ENCODE measurements at places on chromosomes 4 and X. TPM values are rescaled to one million over a fixed set of nuclear protein-coding genes. Genes with fewer than 3 reads are reported as not detected.
A peak's percentile ranks its signal among the peaks of the same experiment; 100 is the strongest.

DNA sequence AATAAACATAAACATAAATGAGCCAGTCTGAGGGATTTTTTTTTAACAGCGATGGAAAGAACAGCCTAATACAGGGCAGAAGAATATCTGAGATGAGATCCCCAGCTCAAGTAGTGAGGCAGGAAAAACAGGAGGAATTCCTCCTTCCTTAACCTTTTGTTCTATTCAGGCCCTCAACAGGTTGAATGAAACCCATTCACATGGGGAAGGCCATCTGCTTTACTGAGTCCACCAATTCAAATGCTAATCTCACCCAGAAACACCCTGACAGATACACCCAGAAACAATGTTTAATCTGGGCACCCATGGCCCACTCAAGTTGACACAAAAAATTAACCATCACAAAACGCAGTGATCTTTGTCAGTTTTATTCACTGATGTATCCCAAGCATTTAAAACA lies 45.5 kb downstream of the SMIM31 start:
- H3K4me3 ChIP-seq: no peak overlapping the region
- H3K27me3 ChIP-seq: no peaks in the 10 kb centered on the region
- no peaks in the 10 kb centered on the region for H3K4me1 ChIP-seq
- H3K36me3 ChIP-seq: no peaks in the 10 kb centered on the region
- no peak for DNase-seq

GRCh38 chr4:39032218-39033085 lies at the start of gene TMEM156:
TMEM156 (minus strand) TSS chr4:39032409; CDS start chr4:39032313, 96 bp downstream.
- H3K4me3 ChIP-seq: no peak within 1 kb of the TSS
- no peaks in the 10 kb centered on the region for H3K27me3 ChIP-seq
- no peaks in the 10 kb centered on the region for H3K4me1 ChIP-seq
- no peaks in the 10 kb centered on the region for H3K36me3 ChIP-seq

GRCh38 chr4:38322714-38323113 lies 341.3 kb upstream of the KLF3 start:
- no peak overlapping the region for H3K27ac ChIP-seq
- no peaks in the 10 kb centered on the region for H3K36me3 ChIP-seq
- H3K27me3 ChIP-seq: no peaks in the 10 kb centered on the region
- DNase-seq: peak; percentile 75
- no peak overlapping the region for H3K4me3 ChIP-seq
- no peaks in the 10 kb centered on the region for H3K4me1 ChIP-seq

Gene MSANTD1
- total RNA-seq: 3.5 TPM

DNA sequence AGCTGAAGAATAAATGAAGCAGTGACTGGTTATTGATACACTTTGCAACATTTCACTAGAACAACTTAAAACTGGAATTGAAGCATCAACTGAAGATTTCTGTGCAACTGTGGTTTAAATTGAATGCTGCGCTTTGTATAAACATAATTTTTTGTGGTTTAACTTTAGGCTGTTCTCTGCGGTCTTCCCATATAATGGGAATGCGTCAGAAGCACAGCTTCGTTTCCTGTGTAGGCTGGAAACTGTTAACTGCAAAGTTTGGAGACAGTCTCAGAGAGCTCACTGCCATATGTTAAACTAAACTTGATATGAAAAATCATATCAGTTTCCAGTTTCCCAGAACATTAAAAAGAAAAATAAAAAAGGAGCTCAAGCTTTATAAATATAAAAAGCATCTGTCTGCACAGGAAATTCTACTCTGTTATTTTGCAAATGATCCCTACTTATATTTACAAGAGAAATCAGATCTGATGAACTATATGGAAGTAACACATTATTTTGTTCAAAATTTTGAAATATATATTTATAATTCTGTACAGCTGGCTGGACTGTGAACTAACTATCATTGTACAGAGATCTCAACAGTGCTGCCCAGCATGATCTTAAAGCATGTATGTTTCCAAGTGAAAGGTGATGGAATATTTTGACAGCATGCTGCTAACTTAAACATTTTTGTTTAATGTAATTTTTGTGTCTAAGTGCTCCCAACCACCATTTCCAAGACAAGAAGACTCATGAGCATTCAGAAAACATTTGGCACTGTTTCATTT lies 139.9 kb downstream of the NDST3 start:
- H3K36me3 ChIP-seq: no peaks in the 10 kb centered on the region
- H3K27me3 ChIP-seq: no peaks in the 10 kb centered on the region
- DNase-seq: no peak

Gene SPACA5
- total RNA-seq: not detected

Gene NAA11
- not detected for total RNA-seq

- no peaks in the 10 kb centered on the region for H3K36me3 ChIP-seq
- no peak for DNase-seq
- no peaks in the 10 kb centered on the region for H3K27me3 ChIP-seq
- H3K4me3 ChIP-seq: no peak overlapping the region
Measured at GRCh38 chr4:151653548-151653918, 107.3 kb downstream of the GATB start.

DNA sequence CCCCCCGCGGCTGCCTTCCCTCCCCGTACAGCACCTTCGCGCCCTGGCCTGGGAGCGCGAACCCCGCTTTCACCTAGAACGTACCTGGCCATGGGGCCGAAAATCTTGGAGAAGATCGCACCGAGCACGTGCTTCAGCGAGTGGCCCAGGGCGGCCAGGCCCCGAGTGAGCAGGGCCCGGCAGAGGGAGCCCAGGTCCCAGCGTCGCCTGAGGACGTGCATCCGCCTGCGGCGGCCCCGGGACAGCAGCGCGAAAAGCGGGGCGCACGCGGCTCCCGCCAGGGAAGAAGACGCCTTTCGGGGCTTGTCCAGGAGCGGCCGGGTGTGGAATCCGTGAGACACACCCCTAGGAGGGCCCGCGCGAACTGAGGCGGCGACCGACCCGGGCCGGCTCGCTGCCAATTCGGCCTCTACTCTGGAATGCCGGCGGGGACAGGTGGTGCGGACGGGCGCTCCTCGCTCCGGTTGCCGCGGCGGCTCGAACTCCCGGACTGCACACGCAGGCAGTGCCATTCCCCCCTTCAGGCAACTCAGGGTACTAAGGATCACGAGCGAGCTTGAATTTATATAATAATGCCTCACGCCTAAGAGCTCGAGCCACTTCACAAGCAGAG lies at the start of gene HS6ST2:
TSS of gene HS6ST2 (minus strand) at position 539 of the 613 bp plus-strand sequence.
- H3K27ac ChIP-seq: no peak within 1 kb of the TSS
- H3K4me3 ChIP-seq: peak within 1 kb of the TSS; percentile 32
- H3K27me3 ChIP-seq: no peaks in the 10 kb centered on the region
- DNase-seq: no peak

DNA sequence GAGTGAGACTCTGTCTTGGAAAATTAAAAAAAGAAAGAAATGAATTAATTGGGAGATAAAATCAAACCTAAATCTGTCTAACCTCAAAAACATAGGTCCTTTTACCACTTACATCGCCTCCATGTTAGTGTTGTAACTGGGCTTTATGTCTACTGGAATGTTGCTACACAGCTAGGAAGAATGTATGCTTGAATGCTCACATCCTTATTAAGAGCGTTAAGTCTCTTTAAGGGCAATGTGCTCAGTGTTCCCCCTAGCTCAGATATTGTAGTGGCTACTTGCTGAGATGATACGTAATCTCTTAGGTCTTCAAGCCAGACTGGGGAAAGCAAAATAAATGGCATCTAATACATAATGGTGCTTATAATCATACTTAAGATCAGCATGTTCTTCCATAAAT lies 1072.8 kb downstream of the PDHA2 start:
- H3K27ac ChIP-seq: no peak overlapping the region
- H3K36me3 ChIP-seq: no peaks in the 10 kb centered on the region
- no peak for DNase-seq
- H3K27me3 ChIP-seq: no peaks in the 10 kb centered on the region
- H3K4me1 ChIP-seq: no peaks in the 10 kb centered on the region

DNA sequence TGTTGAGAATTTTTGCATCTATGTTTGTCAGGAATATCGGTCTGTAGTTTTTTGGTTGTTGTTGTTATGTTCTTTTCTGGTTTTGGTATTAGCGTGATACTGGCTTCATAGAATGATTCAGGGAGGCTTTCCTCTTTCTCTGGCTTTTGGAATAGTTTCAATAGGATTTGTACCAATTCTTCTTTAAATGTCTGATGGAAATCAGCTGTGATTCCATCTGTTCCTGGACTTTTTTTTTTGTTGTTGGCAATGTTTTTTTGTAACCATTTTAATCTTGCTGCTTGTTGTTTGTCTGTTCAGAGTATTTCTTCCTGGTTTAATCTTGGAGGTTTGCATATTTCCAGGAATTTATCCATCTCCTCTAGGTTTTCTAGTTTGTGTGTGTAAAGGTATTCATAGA lies 81.5 kb upstream of the GK2 start:
- no peak overlapping the region for H3K4me3 ChIP-seq
- H3K27ac ChIP-seq: no peak overlapping the region
- H3K36me3 ChIP-seq: no peaks in the 10 kb centered on the region
- no peaks in the 10 kb centered on the region for H3K4me1 ChIP-seq
- no peak for DNase-seq
- no peaks in the 10 kb centered on the region for H3K27me3 ChIP-seq

DNA sequence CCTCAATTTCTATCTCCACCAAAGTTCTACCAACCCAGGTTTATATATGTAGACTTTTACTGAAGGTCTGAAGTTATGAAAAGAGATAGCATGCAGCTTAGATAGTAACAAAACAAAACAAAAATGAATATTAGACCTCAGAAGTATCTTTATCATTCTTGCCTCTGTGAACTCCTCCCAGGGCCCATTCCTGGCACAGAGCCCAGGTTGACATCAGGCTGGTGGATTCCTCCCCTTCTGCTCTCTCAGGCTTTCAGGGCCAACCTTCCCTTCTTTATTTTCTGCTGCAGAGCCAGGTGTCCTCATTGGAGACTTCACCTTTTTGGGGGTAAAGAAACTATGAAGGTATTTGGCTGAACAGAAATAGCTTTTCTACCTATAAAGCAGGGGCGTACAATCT lies 112.8 kb upstream of the PITX2 start:
- H3K27ac ChIP-seq: no peak overlapping the region
- H3K4me1 ChIP-seq: no peaks in the 10 kb centered on the region
- H3K27me3 ChIP-seq: no peaks in the 10 kb centered on the region
- no peak overlapping the region for H3K4me3 ChIP-seq
- DNase-seq: no peak

Gene ASB11
- total RNA-seq: not detected

DNA sequence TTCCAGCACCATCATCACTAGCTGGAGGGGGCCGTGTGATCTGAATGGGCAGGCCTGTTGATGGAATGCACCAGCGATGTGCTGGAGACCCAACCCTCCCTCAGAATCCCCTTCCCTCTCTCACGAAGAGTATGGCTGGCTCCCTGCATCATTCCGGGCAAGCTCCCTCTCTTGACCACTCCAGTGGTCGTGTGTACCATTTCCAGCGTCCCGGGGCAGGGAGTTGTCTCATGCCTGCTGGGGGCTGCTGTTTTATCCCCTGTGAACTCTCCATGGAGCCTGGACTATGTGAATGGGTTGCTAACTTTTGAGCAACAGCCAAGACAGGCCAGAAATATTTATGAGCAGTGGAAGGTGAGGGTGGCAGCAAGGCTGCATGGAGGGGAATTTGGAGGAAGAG lies 8.1 kb downstream of the CSAG1 start:
- no peak overlapping the region for H3K4me3 ChIP-seq
- H3K27ac ChIP-seq: no peak overlapping the region
- no peaks in the 10 kb centered on the region for H3K4me1 ChIP-seq
- no peak for DNase-seq
- no peaks in the 10 kb centered on the region for H3K27me3 ChIP-seq

Gene FREM3
- total RNA-seq: 0.36 TPM

Gene TEX13B
- total RNA-seq: not detected

- no peak for DNase-seq
- no peaks in the 10 kb centered on the region for H3K36me3 ChIP-seq
- no peak overlapping the region for H3K27ac ChIP-seq
- no peak overlapping the region for H3K4me3 ChIP-seq
Measured at GRCh38 chr4:133270021-133270570, 121.0 kb downstream of the PCDH10 start.

DNA sequence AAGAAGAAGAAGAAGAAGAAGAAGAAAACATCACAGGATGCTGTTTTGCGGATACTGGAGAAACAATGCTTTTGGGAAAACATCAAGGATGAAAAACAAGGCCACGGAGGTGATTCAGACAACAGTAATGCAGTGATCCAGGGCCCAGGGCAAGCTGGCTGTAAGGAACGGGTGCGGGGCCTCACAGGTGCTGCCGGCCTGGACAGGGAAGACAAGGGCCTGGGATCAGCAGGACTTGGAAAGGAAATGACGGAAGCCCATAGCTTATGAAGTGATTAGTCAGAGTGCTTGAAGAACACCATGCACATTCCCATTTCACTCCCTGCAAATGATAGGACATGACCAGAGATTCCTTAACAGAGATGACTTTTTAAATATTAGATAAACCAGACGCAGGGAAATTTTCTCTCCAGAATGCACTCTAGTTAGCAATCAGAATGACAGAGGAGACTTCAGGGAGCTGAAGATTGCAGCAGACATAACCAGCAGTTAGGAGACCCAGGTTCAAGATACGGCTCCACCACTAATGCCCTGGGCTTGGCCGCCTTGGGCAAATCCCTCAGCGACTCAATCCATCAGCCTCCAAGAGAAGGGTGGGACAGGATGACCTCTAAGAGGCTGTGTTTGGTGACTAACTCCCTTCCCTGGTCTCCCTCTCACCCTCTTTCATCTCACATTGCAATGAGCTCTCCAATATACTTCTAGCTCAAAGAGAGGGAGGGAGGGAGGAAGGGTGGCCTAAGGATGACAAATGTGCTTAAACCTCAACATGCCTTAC lies 54.1 kb downstream of the APBB2 start:
- no peak overlapping the region for H3K4me3 ChIP-seq
- no peak for DNase-seq

DNA sequence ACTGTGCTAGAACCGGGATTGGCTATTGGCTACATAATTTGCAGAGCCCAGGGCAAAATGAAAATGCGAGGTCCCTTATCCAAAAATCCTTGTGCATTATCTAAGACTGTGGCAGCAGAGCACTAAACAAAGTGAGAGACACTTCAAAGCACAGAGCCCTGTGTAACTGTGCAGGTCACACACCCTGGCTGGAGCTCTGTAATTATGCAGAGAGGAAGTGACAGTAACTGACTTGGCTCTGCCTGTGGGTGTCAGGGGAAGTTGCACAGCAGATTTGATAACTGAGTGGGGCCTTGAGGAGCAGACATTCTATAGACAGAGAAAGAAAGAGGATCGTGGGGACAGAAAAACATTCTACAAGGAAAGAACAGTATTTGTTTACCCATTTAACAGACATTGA lies 173.5 kb upstream of the FMR1 start:
- no peak for DNase-seq
- H3K27ac ChIP-seq: no peak overlapping the region
- no peaks in the 10 kb centered on the region for H3K27me3 ChIP-seq
- no peak overlapping the region for H3K4me3 ChIP-seq
- H3K4me1 ChIP-seq: no peaks in the 10 kb centered on the region

- no peaks in the 10 kb centered on the region for H3K4me1 ChIP-seq
- H3K27ac ChIP-seq: no peak overlapping the region
- H3K27me3 ChIP-seq: no peaks in the 10 kb centered on the region
- no peak for DNase-seq
- no peak overlapping the region for H3K4me3 ChIP-seq
- no peaks in the 10 kb centered on the region for H3K36me3 ChIP-seq
Measured at GRCh38 chr4:1038948-1039492, 27.6 kb downstream of the FGFRL1 start.

Measured in aorta (tissue), 5 donors.